RKO (cell line): ENCODE measurements at places on chromosomes 3 and 15.

DNA sequence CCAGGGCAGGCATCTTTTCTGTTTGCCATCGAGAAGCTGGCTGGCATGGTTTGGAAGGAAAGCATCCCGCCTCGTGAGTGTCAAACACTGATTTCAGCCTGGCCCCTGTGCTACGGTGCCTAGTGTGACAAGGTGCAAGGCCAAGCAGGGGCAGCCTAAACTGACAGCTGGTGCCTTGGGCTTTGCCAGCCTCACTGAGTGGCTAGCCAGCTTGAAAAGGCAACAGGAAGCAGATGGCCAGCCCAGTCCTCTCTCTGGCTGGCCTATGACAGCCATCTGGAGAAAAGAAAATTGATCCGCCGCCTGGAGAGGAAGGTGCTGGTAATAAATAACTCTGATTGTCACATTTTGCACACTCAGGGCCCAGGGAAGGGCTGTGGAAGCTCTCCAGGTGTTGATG, 52.2 kb downstream of the C3orf85 start:
- no peak for DNase-seq

GRCh38 chr15:83919319-83919830, 265.5 kb downstream of the ADAMTSL3 start:
- no peak for DNase-seq

DNA sequence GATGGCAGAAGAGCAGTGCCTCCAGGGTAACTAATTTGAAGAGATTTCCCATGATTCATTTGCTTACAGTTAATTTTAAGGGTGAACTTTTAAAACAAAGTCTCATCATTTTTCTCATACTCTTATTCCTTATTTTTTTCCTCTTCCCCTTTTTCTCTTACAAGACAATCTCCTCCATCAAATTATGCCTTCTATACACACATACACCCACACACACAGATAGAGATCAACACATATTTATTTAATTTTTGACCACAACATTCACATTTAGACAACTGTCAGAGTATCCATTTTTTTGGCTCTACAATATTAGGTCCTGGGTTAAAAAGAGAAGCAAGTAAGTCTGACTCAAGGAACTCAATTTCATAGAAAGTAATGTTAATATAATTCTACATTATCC, 37.6 kb downstream of the AAGAB start:
- DNase-seq: no peak

DNA sequence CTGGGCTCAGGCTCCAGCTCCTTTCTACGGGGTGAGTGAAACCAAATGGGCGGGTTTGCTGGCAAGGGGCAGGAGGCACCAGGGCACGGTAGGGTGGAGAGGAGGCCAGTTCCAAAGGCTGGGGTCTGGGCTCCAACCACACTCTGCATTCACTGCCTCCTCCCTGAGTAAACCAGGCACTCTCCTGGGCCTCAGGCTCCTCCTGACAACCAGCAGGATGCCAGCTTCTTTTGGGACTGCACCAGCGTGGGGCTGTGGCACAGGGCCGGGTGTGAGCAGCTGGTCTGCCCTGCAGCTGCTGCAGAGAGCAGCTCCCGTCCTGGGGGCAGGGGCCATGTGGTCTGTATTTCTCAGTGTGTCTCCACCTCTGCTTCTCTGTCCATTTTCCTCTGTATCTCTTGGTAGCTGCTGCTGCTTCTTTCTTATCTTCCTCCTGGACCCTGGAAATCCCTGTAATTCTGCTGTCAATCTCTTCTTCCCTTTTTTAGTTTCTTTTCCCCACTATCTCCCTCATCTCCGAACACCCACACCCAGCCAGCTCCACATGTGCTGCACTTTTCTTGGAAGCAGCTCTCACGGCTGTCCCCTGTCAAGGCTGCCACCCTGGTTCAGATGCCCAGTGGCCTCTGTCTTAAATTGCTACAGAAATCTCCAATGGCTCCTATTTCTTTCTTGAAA, 54.9 kb upstream of the TBC1D21 start:
- DNase-seq: no peak

DNA sequence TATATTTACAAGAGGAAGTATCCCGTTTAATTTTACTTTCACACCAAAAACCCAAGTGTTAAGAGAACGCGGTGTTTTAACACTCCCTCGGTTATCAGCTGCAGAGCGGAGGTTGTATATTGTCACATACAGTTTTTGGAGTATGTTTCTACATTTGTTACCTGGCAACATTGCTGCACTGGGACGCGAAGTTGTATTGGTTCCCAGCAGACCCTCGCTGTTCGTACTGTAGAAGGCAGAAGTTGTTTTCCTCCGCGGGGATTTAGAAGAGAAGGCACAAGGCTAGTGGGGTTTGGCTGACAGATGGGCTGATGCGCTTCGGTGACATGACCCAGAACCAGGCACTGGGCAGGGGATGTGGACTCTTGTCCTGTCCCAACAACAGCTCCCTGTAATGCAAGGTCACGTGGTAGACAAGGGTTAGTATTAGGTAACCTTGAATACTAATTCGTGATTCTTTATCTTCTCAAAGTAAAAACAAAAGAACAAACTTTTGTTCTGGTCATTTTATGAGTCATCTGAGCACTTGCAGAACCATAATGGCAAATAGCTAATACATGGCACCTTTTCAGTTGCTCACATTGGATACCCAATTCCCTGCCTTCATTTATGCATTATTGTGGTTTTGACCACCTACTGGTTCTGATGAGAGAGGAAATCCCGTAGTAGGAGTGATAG, 230.4 kb upstream of the BHLHE40 start:
- DNase-seq: no peak

DNA sequence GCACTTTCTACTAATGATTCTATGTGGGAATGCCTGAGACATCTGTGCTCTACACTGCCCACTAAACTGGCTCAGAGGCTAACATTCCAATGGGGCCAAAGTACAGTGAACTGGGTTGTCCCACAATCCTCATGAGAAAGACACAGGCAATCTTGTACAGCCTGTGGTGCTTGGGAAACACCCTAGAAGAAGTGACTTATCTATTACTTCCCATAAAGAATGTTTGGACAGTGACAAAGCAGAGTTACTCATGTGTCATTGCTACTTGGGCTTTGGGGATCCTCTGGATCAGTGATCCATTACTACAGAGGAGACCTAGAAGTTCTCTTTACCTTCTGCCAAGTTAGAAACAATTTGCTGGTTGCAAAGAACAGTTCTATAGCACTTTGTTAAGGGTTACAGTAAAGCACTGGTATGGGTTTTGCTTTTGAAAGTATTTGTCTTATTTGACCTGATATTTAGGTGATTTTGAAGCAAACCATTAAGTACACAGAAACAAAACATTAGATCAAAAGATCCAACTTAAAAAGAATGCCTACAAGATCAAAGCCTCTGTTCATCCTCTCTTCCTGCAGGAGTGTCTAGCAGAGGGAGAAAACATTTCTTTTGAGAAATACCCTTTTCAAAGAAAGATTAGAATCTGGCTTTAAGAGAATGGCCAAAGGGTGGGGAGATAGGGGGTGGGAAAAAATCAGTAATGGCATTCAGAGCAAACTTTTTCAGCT, 75.8 kb downstream of the CTNNB1 start:
- peak; percentile 23 for DNase-seq
